ENCODE measurements at places on chromosomes 3 and 15.

- DNase-seq: no peak
Observed at GRCh38 chr3:69103123-69103522, 18.4 kb downstream of the ARL6IP5 start.

DNA sequence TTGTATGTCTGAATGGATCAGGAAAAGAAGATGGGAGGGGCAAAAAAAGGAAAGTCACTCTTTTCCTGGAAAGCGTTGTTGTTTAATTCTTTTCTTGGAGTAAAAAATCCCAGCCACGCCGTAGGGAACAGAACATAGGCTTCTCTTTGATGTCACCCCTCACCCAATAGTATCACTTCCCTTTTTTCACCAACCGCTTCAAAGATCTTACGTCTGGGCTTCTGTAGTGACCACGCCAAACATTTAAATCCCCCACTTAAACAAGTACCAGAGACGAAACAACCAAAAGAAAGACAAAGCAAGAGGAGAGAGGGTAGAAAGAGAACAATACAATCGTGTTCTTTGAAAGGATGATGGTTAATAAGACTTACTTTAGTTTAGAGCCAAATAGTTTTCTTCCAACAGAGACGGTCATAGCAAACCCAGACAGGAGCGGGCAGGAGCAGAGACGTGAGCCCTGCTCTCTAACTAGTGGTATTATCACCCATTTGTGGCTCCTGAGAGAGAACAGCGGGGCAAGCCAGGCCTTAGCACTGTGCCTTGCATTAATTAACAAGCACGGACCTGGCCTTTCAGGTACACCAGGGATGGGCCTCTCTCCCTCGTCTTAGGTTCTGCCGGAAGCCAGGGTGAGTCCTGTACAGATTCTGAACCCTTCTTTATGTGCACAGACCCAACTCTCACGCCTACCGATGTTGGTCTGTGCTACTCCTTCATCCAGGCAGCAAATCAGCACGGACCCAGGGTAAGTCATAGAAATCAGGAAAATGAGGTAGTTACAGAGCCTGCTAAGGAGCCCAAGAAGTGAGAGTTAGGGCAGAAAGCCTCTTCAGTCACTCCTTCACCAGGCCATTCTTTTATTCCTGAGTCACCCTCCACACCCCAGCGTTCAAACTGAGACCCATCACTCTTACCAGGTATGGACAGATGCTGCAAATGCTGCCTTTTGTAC lies 28.2 kb upstream of the BCL6 start:
- no peak for DNase-seq

GRCh38 chr15:32855942-32856341 lies 138.1 kb downstream of the GREM1 start:
- no peak for DNase-seq

DNA sequence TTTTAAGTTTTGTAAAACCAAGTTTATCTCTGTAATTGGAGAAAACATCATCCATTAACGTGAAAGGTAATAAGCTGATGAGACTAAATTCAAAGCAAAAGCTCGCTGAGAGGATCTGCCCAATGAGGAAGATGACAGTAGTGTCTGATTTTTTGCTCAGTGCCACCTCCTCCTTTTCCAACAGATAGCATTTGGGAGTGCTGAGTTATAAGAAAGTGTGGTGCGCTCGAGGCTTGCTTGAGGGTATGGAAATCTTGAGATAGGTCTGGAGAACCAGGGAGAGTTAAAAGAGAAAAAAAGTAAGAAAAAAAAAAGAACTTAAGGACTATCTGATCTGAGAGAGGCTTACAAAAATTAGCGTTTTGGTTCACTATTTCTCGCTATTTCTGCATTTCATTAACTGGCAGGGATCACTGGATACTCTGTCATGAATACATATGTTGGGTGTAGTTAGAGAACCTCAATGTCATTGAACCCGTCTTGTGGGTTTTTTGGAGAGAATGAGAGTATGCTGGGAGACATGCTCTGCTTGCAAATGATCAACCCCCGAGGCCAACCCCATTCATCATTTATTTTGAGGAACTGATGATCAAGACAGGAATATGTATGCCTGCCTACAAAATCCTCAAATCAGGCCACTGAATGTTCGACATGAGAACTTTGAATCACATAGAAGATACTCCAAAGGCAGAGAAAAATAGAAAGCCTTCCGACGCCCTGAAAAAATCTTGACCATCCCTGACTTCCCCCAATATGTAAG lies 973 bp upstream of the USP13 start:
- no peak for DNase-seq

- DNase-seq: no peak
Observed at GRCh38 chr3:72494626-72495025, 353.6 kb downstream of the SHQ1 start.

DNA sequence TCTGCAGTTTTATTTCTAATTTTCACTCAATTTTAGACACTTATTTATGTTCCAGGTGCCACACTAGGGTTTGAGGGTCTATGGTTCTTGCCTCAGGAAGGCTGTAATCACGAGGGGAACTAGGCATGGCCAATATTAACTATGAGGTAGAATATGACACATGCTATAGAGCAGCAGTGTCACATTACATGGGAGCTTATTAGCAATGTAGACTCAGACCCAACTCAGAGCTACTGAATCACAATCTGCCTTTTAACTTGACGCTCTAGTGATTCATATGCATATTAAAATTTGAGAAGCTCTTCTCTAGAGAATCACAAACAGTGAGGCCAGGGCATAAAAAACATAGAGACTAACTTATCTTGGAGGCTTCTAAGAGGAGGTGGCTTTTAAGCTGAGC lies 32.8 kb upstream of the MRPL3 start:
- no peak for DNase-seq

GRCh38 chr15:51756482-51756881 lies 5.1 kb downstream of the TMOD2 start:
- no peak for DNase-seq

DNA sequence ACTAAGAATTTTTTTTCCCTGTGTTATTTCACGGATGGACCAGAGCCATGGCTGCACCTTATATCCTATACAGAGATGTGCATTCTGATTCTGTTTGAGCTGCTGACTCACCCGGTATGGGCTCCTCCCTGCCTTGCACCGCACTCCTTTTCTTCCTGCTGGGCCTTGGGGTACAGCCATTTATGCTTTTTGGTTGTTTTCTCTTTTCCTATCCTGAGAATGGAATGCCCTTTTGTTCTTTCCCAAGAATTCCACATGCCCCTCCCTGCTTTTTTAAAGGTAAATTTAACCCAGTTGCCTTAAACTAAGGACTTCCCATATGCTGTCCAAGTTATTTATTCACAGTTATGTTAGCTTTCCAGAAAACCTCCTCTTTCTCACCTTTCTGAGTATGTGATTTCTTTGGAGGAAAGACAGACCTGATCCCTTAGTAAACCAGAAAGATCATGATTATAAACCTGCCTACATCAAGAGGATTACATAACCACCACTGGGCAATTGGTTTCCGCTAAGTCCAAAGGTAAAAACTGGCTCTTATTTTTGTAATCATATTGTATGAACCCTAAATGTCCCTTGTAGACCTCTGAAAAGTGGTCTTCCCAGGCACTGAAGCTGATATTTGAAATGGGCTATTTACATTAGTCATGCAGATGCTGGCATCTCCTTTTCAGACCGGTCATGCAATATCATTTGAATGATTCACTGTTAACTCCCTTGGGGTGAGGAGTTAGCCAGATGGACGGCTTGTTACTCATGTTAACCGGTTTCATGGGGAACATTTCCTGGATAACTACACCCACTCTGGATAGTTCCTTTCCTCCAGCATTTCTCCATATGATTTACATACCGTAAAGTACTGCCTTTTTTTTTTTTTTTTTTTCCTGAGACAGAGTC lies 45.5 kb downstream of the TMOD3 start:
- no peak for DNase-seq
